ENCODE measurements at places on chromosomes 1 and 21.

DNA sequence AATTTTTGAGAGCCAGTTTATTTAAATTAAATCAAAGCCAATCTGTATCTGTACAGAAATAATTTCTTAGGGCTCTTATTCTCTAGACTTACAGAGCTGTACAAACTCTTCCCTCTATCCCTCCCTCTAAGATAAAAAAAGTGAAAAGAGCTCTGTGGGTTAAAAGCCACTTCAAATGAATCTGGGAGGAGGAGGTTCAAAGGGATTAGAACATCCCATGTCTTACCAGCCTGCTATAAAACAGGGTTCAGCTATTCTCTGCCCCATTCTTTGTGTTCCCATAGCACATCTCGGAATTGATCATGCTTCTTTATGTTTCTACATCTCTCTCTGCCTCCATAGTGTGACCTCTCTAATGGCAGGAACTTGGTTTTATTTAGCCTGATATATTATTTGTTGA lies 19.4 kb downstream of the KIAA0319L start:
- no peak for DNase-seq

- DNase-seq, result no peak
Measured at GRCh38 chr1:180228648-180229482, 1.2 kb upstream of the LHX4 start.

DNA sequence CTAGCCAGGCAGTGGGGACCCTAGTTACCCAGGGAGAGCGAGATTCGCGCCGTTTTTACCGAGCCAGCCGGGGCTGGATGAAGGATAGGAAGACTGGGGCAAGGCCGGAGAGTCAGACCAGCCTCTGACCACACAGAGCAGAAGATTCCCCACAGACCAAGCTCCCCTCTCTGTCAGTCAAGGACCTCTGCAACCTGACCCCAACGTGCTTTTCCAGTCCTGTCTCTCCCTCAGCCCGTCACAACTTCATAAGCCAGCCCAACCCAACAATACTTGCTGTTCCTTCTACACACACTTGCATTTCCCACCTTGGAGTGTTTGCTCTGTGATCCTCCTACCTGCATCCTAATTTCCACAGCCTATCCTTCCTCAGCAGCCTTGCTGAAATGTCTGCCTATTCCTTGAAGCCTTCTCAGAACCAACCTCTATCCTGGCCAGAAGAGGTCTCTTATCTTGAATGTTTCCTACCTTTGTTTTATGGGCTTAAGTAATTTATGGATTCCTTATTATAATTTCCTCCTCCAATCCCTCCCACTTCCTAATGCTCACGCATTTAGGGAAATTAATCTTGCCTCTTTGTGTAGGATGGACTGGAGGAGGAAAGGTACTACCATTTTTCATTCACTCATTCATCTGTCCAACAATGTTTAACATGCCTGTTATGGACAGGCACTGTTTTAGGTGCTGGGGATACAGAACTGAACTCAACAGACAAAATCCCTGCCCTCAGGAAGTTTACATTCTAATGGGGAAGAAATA lies at the start of gene GSTM3:
Gene GSTM3 (minus strand): TSS at position 424 of the 759 bp plus-strand sequence. CDS start 751 bp downstream, outside the sequence.
- no peak for DNase-seq

DNA sequence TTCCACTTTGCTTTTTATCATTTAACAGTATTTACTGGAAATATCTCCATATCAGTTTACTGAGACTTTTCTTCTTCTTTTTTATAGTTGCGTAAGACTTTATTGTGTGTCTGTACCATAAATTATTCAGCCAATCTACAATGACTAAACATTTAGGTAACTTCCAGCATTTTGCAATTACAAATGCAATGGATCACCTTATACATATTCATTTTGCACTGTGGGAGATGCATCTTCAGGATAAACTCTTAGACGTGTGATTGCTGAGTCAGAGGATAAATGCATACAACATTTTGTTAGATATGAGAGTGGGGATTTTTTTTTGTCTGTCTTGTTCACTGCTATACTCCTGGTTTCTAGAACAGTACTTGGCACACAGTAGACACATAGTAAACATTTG lies 95.7 kb upstream of the GCLM start:
- no peak for DNase-seq

DNA sequence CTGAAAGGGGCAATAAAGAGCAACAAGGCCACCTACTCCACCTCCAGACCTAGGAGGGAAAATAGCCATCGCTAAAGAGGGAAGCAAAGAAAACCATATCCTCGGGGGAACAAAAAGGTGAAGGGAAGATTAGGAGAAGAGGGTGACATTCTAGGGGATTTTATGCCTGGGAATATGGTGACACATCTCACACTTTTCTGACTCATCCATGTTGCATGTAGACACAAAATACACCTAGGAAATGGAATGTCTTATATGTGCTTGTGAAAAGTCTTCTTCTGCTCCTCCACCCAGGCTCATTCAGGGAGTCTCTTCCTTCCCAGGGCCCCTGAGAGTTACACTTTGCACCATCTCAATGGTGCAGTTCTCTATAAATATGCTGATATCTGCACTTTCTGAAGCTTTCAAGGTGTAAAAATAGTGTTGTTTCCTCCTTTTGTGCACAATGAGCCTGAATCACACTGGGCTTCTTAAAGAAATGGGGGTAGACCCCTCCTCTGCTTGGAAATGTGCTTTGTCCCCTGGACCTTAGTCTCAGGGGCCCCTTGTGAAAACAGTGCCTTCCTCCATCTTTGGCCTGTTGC lies 195.9 kb downstream of the CYYR1 start:
- DNase-seq, result no peak

DNA sequence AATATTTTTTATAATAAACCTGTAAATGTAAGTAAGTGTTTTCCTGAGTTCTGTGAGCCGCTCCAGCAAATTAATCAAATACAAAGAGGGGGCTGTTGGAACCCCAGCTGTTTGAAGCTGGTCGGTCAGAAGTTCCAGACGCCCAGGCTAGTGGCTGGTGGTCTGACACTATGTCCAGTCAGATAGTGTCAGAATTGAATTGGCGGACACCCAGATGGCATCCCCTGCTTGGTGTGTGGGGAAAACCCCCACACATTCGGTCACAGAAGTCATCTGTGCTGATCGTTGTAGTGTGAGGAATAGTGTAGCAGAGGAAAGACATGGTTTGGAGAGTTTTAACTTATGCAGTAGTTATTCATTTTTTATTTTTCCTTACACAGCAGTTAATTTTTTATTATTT lies 32.4 kb downstream of the TBCE start:
- DNase-seq, result no peak

- DNase-seq, result no peak
Measured at GRCh38 chr1:206800411-206800810, 28.1 kb upstream of the IL10 start.

DNA sequence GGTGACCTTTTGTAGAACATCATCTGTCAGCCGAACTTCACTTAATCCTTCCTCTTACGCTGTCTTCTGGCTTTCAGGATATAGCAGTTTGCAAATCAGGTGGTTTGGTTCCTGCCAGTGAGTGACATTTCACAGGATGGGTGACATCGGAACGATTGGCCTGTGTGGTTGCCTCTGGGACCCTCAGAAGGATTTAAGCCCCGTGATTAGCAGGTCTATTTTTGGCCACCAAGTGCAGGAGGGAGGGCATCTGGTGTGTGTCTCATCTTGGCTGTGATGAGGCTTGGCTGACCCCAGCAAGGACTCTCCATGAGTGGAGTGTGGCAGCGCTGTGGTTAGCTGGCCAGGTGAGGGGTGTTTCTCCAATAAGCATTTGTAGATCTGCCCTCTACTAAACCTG lies 407.6 kb upstream of the VAMP3 start:
- DNase-seq, result no peak

- DNase-seq, result no peak
Measured at GRCh38 chr1:117365350-117366176, 1.7 kb upstream of the MAN1A2 start.

GRCh38 chr1:45952072-45952471 lies 148.7 kb downstream of the MAST2 start:
- DNase-seq, result no peak

- DNase-seq, result no peak
Measured at GRCh38 chr1:66342707-66343106, 191.2 kb upstream of the SGIP1 start.

GRCh38 chr1:204968951-204969350 lies 74.1 kb upstream of the CNTN2 start:
- no peak for DNase-seq

DNA sequence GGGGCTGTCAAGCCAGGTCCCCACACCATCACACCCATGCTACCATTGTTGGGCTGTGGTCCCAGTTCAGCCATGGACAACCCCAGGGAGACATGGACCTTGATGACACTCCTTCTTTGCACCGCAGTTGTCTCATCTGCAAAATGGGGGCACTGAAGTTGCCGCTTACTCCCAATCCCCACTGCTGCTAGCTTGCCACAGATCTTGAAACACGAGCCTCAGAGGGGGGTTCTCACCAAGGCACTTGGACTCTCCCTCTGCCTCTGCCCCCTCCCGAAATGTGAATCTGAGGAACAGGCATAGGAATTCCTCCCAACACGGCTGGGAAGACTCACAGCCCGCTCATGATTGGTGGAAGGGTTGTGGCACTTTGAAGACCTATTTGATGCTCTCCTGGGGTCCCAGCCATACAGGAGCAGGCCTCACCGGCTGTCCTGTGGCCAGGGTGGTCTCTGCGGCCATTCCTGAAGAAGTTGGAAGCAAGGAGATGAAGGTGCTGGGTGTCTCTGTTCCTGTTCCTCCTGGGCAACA lies 31.1 kb downstream of the RUNX3 start:
- no peak for DNase-seq

GRCh38 chr1:82318265-82318664 lies 517.5 kb downstream of the ADGRL2 start:
- no peak for DNase-seq

- no peak for DNase-seq
Measured at GRCh38 chr1:201346337-201346939, 31.0 kb downstream of the TNNT2 start.

DNA sequence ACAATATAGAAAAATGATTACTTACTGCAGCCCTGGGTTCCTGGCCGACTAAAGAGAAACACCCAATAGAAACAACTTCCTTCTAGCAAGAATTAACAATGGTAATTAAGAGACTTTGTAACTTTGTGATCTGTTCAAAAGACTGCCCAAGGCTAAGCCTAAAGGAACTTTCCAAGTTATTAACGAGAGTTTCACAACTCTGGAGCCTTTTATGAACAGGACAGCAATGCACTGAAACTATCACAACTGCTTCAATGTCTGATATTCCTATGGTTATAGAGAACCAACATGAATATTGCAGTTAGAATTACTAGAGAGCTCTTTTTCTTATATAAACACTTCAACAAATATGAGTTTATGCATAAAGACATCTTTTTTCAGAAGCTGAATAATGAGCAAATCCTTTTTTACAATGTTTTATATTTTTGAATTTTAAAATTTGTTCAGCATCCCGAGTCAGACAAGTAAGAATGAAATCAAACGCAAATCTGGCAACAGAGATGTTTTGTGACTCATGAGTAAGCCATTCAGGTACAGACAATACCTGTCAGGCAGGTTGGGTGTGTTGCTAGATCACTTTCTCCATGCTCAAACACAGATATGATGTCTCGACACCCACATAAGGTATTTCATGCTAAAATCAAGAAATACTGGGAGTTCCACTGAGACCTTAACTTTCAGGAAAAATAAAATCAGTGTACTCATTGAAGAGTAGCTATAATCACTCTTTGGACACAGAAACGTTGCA lies 22.2 kb upstream of the KCNJ15 start:
- no peak for DNase-seq

DNA sequence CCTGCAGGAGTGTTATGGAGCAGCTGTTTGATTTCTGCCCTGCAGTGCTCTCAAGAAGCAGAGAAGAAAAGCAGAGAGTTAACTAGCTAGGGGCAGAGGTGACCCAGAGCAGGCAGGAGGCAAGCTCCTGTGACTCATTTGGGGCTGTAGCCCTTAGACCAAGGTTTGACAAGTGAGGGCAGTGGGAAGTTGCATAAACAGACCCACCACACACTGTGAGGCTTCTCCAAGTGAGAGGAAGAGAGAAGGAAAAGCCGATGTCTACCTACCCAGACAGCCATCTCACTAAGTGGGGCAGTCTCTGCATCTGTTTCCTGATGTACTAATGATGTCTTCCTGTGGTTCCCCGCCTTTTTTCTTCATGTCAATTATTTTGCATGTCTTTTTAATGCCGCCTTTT lies 159.9 kb upstream of the NR5A2 start:
- no peak for DNase-seq

GRCh38 chr1:38138498-38139233 lies 92.1 kb upstream of the POU3F1 start:
- no peak for DNase-seq

DNA sequence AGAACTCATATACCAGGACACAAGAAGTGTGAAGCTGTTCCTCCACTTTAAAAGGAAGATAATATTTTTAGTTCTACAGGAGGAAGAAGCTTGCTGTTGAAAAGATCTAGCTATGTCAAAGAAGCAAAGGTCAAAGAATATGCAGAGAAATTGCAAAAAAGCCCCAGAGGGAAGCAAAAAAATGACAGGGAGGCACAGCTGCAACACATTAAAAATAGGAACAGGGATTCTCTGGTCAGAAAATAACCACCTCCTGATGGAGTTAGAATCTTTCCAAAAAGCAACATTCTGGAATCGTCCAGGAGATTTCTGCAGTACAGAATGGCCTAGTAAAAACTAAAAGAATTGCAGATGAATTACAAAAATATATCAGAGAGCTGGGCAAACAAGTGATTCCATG lies 238.9 kb upstream of the PRMT6 start:
- DNase-seq, result no peak

GRCh38 chr1:227561241-227561907 lies 2.0 kb upstream of the ZNF678 start:
- DNase-seq, result no peak

DNA sequence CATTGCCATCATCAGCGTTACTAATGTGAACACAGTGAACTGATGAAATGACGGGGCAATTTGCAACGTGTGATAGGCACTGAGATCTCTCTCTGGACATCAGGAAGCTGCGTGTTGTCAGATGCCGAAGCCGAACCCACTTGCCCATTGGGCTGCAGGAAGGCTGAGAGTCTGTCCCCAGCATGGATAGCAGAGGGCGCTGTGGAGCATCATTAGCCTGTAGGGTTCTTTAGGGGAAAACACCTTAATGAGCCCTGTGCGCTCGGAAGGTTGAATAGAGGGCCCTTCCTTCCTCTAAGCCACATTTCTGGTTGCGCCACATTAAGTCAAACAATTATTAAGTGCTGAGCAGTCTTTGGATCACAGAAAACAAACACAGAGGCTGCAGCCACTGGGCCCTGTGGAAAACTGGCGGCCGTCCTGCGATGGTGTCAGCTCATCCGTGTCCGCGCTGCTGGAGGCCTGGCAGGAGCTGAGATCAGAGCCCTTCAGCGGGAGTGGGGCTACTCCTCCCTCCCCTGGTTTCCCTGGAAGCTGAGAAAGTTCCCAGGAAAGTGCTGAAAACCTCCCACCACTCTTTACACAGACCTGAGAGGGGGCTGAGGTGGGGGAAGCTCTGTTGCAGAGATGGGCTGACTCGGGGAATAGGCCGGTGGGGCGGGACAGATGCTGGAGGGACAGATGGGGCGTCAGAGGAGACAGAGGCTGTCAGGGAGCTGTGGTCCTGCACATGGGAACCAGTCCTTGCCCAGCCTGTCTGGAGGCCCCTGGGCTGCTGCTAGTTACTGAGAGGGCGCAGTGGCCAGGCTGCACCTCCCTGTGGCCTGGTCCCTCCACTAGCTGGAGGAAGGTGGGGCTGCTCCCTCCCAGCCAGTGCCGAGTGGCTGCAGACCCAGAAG lies 12.7 kb downstream of the TFF2 start:
- peak; percentile 84 for DNase-seq

- DNase-seq, result no peak
Measured at GRCh38 chr1:153490272-153491051, 30.0 kb upstream of the S100A7 start.

GRCh38 chr1:208868554-208868953 lies 624.4 kb upstream of the PLXNA2 start:
- DNase-seq, result no peak

GRCh38 chr1:43271186-43272118 lies 1.7 kb downstream of the TMEM125 start:
- DNase-seq, result no peak
